ENCODE measurements at places on chromosomes 4 and X.

- DNase-seq = no peak
Measured at GRCh38 chrX:27599928-27600327, 9.8 kb downstream of the DCAF8L2 start.

DNA sequence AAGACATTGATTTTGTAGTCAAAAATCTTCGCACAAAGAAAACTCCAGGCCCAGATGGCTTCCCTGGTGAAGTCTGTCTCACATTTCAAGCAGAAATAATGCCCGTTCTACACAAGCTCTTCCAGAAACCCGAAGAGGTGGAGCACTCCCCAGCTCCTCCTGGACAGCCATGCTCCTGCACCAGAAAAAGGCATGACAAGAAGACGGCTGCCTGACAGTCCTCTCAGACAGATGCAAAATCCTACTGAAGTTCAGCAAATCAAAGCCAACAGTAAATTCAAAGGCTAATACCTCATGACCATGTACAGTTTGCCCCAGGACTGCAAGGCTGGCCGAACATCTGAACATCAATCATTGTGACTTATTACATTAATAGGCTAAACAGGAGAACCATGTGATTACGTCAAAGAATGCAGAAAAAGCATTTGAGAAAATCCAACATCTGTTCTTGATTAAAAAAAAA, 30.8 kb upstream of the MXD4 start:
- no peak for DNase-seq

- no peak for DNase-seq
Measured at GRCh38 chr4:8370835-8371595, 69.5 kb downstream of the ACOX3 start.

DNA sequence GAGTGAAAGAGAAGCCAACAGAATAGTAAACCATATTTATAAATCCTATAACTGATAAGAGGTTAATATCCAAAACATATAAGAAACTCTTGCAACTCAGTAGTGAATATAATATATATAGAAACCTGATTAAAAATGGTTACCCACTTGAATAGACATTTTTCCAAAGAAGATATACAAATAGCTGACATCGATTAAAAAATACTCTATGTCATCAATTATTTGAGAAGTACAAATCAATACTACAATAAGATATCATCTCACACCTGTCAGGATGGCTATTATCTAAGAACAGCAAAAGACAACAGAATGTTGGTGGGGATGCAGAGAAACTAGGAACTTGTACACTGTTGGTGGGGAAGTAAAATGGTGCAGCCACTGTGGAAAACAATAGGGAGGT, 254.4 kb downstream of the PPARGC1A start:
- no peak for DNase-seq

- no peak for DNase-seq
Measured at GRCh38 chr4:119656342-119656741, 27.7 kb upstream of the PDE5A start.

GRCh38 chr4:115259642-115260041, 146.2 kb upstream of the NDST4 start:
- DNase-seq = no peak

DNA sequence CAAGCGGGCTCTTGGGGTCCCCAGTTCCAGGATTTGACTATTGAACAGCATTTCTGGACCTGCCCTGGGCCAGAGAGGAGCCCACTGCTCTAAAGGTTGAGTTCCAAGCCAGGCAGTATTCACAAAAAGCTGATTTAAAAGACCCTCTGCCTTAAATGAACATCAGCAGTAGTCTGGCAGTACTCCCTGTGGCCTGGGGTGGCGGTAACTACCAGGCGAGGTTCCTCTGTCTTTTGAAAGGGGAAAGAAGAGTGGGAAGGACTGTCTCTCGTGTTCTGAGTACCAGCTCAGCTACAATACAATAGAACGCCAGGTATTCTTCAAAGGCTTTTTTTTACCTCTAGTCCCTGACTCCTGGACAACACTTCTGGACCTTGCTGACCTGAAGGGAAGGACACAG, 456.4 kb upstream of the TEX13C start:
- no peak for DNase-seq

DNA sequence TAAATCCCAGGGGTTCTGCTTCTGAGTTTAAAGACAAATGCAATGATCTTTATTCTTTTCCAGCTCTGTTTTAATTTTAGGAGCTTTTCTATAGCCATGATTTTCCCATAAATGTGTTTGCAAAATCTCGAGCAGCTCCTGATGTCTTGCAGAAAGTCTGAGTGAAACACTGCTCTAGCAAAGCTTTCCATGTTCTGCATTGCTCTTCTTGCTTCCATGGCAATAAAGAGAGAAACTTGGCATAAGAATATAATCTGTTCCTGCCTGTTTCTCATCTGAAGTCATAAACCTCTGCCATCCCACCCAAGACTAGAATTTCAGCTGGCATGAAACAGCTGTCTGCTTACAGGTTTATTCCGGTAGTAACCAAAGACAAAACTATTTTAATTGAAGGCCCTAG, 254.5 kb downstream of the SPRY1 start:
- no peak for DNase-seq

- no peak for DNase-seq
Measured at GRCh38 chr4:119139311-119139710, 3.7 kb downstream of the MYOZ2 start.

DNA sequence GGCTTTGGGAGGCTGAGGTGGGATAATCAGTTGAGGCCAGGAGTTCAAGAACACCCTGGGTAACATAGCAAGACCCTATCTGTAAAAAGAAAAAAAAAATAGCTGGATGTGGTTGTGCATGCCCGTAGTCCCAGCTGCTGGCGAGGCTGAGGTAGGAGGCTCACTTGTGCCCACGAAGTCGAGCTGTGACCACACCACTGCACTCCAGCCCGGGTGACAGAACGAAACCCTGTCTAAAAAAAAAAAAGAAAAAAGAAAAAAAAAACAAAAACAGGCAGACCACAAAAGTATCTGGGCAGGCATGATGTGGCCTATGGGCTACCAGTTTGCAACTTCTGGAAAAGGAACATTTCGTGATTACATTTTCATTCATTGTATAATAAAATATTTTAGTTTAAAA, 38.1 kb upstream of the RASGEF1B start:
- no peak for DNase-seq

DNA sequence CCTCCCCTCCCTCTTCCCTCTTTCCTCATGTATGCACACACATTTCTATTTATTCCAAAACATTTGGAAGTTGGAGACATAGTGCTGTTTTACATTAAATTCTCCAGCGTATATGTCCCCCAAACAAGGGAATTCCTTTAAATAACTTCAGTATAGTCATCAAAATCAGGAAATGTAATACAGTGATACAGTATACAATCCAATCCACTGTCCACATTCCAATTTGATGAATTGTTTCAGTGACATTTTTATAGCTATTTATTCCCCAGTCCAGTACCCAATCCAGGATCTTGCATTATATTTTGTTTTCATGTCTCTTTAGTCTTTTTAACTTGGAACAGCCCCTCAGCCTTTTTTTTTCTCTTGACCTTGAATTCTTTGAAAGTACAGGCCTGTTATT, 233.0 kb downstream of the DKK2 start:
- no peak for DNase-seq

DNA sequence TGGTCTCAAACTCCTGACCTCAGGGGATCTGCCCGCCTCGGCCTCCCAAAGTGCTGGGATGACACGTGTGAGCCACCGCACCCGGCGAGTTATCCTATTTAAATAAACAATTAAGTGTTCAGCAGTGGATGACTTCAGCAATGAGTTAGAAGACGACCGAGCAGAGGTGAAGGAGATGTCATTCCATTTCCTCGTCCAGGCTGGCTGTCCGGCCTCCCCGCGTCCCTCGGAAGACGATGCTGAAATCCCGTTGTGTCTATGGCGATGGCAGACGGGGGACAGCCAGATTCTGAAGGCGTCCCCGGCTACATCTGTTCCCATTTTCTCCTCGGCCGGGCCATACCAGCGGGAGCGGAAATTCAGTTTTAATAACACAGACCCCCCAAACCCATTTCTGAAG, 209.8 kb downstream of the CRLF2 start:
- DNase-seq = no peak

- DNase-seq = no peak
Measured at GRCh38 chr4:183080372-183081115, 18.5 kb upstream of the WWC2 start.

- no peak for DNase-seq
Measured at GRCh38 chrX:124426288-124427169, 80.2 kb downstream of the SH2D1A start.

- DNase-seq = no peak
Measured at GRCh38 chr4:2087170-2087569, 28.0 kb downstream of the NAT8L start.

GRCh38 chrX:18406531-18407266, 18.7 kb upstream of the CDKL5 start:
- DNase-seq = no peak

GRCh38 chr4:93127489-93127888, 701.1 kb upstream of the ATOH1 start:
- no peak for DNase-seq

DNA sequence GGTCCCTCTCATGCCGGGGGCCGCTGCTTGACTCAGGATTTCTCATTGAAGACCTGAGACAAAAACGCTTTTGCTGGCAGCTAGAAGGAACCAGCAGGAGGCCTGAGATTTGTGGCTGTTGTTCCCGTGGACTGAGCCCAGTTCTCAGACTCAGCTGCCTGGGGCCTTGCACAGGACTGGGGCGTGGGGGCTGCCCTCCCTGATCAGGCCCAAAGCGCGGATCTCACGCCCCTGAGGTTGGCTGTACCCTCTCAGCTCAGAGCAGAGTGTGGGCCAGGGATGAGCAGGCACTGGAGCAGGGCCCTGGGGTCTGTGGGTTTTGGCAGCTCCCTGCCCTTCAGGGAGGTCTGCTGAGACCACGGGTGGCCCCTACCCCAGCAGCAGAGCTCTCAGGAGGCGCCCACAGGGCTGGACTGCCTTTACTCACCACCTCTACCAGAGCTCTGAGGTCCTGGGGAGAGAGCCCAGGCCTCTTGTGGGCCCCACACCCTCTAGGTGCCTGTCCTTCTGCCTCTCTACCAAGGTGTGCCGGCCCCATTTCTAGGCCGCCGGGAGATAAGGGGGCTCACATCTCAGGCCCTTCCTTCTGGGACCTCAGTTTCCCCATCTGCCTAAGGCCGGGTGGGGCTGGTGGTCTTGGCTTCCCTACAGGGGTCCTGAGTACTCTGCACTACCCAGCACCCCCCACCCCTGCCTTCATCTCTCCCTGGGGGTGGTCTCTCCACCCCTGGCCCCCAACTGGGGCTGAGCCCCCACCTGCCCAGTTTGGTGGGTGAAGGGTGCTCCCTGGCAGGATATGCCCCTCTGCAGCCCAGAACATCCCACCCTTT, 5.6 kb downstream of the MSANTD1 start:
- DNase-seq = no peak

GRCh38 chr4:59698041-59698440, 1502.1 kb upstream of the ADGRL3 start:
- DNase-seq = no peak

DNA sequence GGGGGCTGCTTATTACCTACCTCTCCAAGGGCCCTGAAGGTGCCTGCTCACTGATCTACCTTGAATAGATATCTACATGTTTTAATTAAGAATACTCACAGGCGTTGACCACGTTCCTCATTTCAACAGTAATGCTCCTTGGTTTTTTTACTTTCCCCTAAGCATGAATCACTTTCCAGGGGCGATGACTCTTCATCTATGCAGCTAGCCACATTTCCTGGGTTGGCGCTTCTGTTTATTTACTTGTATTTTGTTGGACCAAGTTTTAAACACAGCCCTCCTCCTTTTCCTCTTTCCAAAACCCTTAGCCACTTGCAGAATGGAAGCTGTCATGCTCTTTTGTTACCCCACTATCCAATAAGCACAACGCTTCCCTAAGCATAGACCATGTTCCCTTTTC, 50.8 kb downstream of the CBLL2 start:
- DNase-seq = no peak

- DNase-seq = peak; percentile 20
Measured at GRCh38 chrX:24619647-24620046, 27.5 kb downstream of the PCYT1B start.

DNA sequence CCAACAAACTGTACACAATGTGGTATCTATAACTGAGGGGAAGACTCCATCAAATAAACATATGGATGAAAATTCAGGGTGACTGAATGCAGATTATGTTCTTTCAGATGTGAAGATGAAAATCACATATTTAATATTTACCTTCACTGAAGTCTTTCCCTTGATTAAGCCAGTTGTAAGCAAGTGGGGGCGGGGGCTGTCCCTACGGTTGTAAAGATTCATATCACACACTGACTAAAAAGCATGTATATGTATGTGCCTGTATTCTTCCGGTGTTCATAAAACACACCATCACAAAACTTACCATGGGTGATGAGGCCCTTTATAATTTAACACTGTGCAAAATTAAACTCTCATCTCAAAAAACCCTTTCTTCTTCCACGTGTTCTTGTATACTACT, 1.3 kb downstream of the TAB3 start:
- no peak for DNase-seq

DNA sequence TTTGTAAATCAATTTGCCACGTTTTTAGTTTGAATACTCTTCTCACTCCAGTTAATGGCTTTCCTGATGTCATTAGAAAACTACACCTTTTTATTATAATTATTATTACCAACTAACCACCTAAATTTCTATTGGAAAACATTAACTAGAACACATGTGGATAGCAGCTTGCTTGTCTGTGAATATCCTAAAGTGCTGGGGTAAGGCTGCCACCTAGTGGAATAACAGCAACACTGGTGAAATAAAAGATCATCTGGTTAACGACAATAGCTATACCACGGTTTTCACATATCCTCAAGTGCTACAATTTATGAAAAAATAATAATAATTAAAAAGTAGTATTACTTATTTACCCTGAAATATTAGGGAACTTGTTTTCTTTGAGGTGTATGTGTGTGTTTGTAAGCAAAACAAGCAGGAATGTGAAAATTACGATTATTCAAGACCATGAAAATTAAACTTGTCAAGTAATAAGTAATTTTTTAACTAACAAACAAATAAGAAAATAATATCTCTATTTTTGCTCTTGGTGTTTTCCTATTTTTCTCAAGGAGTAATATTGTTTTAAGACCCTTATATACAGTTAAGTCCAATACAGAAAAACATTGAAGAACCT, 130.1 kb upstream of the TECRL start:
- peak; percentile 36 for DNase-seq

GRCh38 chr4:25637581-25638220, 17.9 kb upstream of the SLC34A2 start:
- DNase-seq = no peak

DNA sequence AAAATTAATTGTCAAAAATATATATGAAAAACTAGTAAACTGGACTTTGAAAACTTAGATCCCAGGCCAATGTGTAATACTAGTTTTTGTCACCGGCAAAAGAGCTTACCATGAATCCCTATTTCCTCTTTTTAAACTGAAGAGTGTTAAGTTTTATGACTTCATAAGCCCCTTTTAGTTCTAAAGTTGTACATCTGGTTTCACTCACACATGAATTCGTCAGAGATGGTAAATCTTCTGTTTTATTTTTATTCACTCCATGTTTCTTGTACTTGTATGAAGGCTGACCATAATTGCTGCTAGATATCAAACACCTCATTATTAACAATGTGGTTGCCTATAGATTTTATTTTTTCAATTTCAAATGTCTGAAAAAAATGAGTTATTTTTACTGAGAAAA, 827.9 kb downstream of the PCDH7 start:
- DNase-seq = no peak

Data from NCI-H1105 (cell line).